ENCODE measurements at places on chromosomes 4 and X.
A peak's percentile ranks its signal among the peaks of the same experiment; 100 is the strongest.

- peak; percentile 96 for DNase-seq
Observed at GRCh38 chr4:155758481-155759371, at the start of gene GUCY1B1. TSS of gene GUCY1B1 (plus strand) at chr4:155759021. CDS start at chr4:155759141, 120 bp downstream.

DNA sequence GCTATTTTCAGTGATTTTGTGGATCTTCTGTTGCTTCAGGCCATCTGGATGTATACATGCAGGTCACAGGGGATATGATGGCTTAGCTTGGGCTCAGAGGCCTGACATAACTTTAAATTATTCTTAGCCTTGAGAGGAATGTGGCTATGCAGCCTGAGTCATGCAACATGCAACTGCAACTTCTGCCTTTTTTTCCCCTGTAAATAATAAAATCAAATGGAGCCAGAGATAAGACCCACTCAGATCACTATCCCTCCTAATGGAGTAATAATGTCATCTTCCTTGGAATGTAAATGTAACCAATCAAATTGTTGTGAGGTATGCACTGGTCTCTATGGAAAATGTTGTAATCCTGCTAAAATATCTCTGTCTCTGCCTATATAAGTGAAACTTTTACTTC lies 54.9 kb downstream of the MAGEB17 start:
- DNase-seq = no peak

- DNase-seq = no peak
Observed at GRCh38 chrX:72003811-72004750, 93.4 kb downstream of the NHSL2 start.

DNA sequence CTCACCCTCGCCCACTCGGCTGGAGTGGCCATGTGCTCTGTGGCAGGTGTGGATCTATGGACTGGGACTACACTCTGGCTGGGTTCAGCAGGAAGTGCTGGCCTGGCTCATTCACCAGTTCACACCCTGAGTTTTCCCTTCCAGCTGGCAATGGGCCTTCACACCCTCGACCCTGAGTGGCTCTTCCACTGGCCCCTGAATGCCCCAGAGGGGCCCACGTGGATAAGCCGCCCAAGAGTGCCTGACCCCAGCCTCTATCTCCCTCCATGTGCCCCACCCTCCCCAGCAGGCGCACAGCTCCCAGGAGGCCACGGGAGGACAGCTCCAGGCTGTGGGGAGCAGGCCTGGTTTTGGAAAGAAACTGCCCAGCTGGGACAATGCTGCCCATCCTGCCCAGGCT lies 234.1 kb downstream of the AFAP1 start:
- DNase-seq = no peak

- no peak for DNase-seq
Observed at GRCh38 chr4:129327637-129328036, 231.7 kb downstream of the C4orf33 start.

GRCh38 chr4:81459228-81459627 lies 12.5 kb downstream of the RASGEF1B start:
- DNase-seq = no peak

GRCh38 chrX:103170216-103170615 lies 44.7 kb upstream of the BEX4 start:
- DNase-seq = no peak

DNA sequence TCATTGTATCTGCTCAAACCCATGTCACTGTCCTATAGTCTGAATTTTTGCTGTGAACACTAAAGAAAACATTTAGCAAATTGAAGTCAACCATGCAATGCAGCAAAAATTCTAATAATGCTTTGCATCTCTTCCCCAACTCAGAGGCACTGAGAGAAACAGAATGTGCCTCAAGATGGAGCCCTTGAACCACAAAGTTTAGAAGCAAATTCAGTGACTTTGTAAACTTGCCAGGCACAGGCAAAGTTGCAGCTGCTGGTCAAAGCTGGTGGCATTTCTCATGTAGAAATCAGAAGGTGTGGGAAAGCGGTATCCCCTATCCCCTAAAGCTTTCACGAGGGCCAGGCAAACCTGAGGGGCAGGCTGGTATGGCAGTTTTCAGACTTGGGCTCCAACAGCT lies 121.7 kb upstream of the DIPK2B start:
- peak; percentile 0 for DNase-seq

DNA sequence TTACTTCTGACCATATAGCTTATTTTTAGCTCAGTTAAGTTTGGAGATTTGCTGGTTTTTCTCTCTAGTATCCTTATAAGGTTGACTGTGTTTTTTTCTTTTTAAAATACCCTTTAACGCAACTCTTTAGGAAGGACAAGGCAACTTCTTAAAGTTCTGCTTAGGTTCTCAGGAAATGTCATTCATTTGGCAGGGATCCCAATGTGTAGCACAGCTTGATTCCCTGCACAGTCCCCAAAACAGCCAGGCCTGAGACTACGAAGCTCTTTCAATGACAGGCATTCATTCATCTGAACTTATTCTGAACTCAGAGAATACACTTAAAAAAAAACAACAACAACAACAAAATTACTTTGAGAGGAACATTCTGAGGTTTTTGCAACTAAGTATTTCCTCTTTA lies 1765.8 kb downstream of the PCDH7 start:
- DNase-seq = no peak

GRCh38 chr4:119841361-119841760 lies 212.8 kb upstream of the PDE5A start:
- DNase-seq = no peak

DNA sequence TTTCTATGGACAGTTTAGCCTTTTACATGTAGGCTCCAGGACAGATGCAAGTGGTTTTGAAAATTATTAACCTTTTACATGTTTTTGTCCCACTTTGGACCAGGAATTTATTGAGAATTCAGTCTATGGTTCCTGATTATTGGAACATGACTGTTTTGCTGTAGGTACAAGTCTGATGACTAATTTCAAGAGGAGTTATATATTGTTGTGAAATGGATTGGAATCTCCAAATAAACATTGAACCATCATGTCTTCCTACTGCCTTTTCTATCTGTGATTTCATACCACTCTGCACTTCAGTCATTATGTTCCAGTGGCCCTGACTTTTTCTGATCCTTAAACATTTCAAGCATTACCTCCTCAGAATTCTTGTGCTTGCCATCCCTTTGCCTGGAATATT lies 35.9 kb downstream of the TBC1D19 start:
- no peak for DNase-seq

DNA sequence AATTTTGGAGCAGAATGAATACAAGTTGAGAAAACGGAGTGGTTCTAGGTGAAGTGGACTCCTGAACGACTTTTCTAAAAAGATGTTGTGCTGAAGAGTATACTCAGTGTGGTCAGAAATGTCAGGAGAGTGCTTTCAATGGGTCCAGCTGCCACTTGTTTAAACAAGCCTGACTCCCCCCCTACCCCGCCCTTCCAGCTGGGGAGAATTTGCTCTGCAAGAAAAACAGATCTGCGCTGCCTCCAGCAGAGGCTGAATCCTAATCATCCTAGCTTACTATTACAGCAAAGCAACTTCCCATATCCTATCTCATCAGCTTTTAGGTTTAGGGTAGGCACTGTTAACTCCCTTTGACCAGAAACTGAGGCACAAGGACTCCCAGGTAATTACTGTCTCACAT lies 1.9 kb downstream of the MAP3K15 start:
- DNase-seq = no peak

- DNase-seq = no peak
Observed at GRCh38 chr4:137524725-137525369, 7.4 kb downstream of the PCDH18 start.

- no peak for DNase-seq
Observed at GRCh38 chrX:33543757-33544156, 332.4 kb upstream of the DMD start.

GRCh38 chr4:37885496-37885895 lies 5.4 kb upstream of the TBC1D1 start:
- no peak for DNase-seq

DNA sequence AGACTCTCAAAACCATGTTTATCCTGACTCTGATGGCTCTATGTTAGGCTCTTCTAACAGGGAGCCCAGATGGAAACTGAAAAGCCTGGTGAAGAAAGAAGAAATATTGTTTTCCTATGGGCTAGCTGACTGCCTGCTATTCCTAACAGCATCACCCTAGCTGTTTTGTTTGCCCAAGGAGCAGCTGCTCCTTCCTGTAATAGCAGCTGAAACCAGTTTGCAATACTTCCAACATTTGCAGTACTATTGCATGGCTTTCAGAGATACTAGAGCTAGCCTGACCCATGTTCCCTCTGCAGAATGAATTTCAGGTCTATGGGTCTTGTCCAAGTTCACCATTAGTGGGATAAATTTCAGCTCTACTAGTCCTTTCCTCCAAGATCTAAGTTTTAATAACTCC lies 495.2 kb downstream of the INPP4B start:
- DNase-seq = no peak

DNA sequence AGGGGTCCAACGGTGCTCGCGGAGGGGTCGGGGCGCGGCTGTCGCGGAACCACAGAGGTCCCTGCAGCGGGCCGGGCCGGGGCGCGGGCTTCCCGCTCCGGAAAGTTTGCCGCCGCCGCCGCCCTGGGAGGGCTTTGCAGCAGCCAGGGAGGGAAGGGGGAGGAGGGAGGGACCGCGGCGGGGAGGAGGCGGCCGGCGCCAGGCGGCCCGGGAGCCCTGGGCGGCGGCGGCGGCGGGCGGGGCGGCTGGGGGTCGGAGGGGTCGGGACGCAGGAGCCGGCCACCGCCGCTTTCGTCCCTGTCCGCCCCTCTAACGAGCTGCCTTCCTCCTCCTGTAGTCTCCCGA lies 375 bp downstream of the FGFR3 start:
- no peak for DNase-seq

DNA sequence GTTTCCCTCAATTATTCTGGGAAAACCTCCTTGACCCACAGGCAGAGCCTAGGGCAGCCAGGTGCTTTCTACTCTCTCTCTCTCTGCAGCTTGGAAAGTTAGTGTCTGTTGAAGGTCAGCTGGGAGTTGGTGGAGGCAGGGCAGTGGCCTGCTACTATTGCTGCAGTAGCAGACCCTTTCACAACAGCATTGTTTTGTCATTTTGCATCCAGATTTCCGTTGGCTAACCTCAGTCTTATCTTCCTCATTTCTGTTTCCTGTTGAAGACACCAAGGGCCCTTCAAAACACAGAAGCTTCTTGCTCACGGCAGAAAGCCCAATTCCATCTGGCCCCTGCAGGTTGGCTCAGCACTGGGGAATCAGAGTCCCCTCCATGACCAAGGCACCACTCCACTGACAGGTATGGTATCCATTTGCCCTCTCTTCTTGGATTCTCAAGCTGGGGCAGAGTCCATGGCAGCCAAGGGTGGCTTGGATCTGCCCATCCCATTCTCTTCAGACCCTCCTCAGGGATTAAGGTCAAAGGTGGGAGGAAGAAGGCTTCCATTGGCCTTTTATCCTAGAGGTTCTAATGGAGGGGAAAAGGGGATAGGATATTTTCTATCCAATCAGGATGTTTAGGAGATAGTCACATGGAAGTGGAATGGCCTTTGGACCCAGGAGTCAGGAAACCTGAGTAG lies 24.6 kb downstream of the VSIG4 start:
- no peak for DNase-seq

GRCh38 chrX:19981947-19982346 lies 8.9 kb downstream of the BCLAF3 start:
- DNase-seq = no peak

- DNase-seq = peak; percentile 15
Observed at GRCh38 chrX:73213734-73214425, 771 bp downstream of the NAP1L2 start.

- no peak for DNase-seq
Observed at GRCh38 chr4:150573534-150573933, 8.4 kb upstream of the MAB21L2 start.

DNA sequence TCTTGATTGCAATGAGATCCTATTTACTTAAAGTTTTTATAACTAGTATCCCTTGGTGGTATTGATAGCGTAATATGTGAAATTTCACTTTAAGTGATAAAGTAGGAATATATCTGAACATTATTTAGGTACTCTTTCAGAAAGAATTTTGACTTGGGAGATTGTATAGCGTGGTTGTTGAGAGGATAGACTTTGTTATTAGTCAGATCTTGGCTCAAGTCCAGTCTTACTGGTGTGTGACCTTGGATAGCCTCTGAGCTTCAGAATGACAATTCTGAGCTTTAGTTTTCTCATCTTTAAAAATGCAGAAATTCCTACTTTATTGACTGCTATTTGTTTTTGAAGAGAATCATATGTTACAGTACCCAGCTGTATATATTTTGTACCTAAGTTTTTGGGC lies 32.6 kb downstream of the DCK start:
- DNase-seq = no peak

- DNase-seq = no peak
Observed at GRCh38 chrX:38382663-38383062, 30.3 kb downstream of the OTC start.

- DNase-seq = no peak
Observed at GRCh38 chrX:11537141-11537540, 128.6 kb downstream of the ARHGAP6 start.

GRCh38 chr4:68349279-68349648 lies 626 bp downstream of the YTHDC1 start:
- DNase-seq = no peak

- no peak for DNase-seq
Observed at GRCh38 chr4:30802622-30803323, 82.6 kb downstream of the PCDH7 start.

DNA sequence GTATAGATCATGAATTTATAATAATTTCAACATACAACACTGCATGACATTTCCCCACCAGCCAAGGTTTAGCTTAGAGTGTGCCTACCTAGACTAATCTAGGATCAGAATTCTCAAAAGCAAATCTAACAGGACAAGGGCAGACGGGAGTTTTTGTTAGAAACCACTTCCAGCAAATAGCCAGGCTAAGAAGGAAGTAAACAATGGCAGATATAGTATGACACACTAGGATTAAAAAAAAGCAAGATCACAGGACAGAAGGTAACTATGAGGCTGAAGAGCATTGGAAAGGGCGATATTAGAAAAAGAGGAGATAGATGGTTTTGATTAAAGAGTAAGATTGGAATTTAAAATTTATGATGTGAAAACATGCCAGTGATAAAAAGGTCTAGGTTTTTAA lies 124.8 kb downstream of the LRBA start:
- DNase-seq = no peak

DNA sequence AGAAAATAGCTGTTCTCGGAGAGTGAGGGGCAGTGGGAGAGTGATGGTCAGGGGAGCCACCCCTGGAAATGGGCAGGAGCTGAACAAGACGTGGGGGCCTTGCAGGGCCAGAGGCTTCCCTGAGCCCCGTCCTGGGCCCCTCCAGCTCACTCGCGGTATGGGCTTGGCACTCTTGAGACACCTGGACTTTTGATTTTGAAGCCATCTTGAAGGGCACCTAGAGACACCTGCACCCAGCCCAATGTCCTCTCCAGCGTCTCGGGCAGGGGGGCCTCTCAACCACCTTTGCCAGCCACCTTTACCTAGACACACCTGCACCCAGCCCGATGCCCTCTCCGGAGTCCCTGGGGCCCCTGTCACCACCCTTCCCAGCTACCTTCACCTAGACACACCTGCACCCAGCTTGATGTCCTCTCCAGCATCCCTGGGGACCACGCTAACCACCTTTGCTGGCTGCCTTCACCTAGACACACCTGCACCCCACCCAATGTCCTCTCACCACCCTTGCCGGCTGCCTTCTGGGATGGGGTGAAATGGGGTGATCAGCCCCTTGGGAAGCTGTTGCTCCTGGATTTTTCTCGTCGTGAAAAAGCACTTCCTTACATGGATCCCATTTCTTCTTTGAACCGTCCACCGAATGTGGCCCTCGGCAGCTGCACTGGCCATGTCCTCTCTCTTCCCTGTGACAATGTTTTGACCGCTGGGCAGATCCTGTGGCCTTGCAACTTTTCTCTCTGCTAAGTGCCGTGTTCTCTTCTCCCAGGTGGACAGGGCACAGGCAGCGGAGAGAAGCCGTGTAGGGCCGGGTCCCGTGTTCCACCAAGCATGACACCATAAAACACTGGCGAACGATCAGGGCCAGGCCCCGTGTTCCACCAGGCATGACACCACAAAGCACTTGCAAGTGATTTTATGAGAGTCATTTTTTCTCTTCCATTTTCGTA lies 47.5 kb downstream of the CPZ start:
- DNase-seq = no peak
